CD4-positive, alpha-beta T cell treated with Interleukin-15 for 1 hour (primary cell): ENCODE measurements at places on chromosomes 2 and 18.

DNA sequence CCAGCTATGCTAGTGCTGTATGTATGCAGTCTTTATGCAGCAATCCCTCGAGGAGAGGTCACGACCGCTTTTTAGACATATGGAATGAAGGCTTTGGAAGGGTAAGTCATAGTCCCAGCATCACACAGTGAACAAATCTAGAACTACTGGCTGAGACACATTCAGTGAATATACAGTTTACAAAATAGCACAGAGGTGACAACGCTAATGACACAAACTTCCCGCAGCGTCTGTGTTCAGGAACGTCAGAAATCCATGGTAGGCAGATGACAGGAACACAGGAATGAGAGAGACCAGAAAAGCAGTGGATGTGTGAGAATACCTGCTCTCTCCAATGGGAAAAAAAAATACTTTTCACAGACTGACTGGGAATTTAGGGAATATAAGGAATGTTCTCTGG lies 29.6 kb downstream of the CABYR start:
- DNase-seq = no peak

GRCh38 chr2:160362018-160362417 lies 131.6 kb downstream of the RBMS1 start:
- DNase-seq = no peak

DNA sequence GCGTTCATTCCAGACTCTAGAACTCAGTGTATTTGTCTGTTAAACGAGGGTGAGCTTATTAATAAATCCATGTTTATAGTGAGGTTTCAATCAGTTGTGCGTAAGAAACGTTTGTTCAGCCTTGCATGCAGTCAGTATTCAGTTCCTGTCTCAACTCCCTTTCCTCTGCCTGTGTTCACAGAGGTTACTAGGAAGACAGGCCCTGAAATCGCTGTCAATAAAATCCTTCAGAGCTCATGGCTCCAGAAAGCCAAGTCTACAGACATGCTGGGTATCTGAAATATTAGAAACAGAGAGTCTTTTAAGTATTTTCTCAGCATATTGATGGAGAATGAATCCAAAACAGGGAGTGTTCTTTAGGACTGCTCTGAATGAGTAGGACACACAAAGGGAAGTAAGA lies 75.4 kb downstream of the KLF7 start:
- no peak for DNase-seq

DNA sequence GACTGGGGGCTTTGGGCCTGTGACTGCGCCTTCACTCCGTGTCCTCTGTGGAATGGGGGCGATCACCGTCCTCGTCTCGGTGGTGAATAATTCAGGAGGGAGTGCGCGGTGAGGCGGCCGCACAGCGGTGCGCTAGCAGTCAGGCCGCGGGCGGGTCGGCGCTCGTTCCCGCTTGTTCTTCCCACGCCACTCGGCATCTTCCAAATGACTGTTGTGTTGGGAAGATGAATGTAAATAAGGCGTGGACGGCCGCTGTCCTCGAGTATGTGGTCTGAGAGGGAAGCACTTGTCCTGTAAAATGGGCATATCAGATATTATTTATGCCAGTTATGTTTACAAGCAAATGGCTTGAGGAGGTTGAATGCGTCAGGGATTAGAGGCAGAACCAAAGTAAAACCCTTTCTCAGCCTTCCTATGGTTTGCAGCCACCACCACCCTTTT lies 608 bp upstream of the VPS4B start:
- no peak for DNase-seq
